ENCODE measurements at places on chromosomes 2 and 18.

- no peak for DNase-seq
These were observed 34.1 kb downstream of the NOL10 start for GRCh38 chr2:10655499-10656225.

- peak; percentile 81 for DNase-seq
These were observed 1.0 kb upstream of the PPP4R3B start for GRCh38 chr2:55618275-55619055.

DNA sequence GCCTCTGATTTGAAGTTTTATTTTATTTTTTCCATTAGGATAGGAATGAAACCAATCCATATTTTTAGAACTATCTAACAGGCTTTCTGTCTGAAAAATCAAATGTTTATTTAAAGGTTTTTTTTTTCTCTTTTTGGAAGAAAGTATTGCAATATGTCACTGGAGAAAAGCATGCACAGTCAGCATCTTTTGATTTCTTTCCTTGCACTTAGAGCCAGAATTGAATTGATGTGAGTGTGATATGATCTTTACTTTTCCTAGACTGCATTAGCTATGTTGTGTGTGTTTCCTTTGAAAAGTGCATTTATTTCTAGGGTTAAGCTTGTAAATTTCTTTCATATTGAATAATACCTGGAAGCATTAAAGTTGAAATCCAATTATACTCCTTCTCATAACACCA lies 87.6 kb downstream of the ASXL3 start:
- no peak for DNase-seq

- DNase-seq = no peak
These were observed 7.1 kb downstream of the RUFY4 start for GRCh38 chr2:218075975-218076811.

GRCh38 chr2:71524476-71524875 lies 71.1 kb downstream of the DYSF start:
- DNase-seq = no peak

DNA sequence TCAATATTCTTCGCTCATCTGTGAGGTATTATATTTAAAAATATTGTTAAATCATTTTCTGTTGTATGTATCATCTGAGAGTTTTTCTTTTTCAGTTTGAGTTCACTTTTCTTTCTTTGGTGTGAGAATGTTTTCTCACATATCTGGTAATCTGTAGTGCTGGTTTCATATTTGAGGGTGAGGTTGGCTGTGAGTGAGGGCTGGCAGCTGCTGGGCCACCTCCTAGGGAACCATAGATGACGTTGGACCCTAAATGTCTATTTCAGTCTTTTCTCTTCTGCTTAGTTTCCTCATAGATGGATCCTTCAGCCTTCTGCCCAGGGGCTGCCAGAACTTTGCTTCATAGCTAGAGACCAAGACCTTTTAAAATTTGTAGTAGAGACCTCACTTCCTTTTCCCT lies 33.5 kb downstream of the MGAT5 start:
- DNase-seq = no peak

- DNase-seq = no peak
These were observed 256.8 kb downstream of the RNF152 start for GRCh38 chr18:61635901-61636528.

GRCh38 chr2:120747281-120747680 lies 11.6 kb downstream of the GLI2 start:
- no peak for DNase-seq

GRCh38 chr18:24974431-24974830 lies 377.5 kb downstream of the ZNF521 start:
- no peak for DNase-seq

GRCh38 chr18:24726727-24727492 lies 266.5 kb downstream of the HRH4 start:
- peak; percentile 70 for DNase-seq

DNA sequence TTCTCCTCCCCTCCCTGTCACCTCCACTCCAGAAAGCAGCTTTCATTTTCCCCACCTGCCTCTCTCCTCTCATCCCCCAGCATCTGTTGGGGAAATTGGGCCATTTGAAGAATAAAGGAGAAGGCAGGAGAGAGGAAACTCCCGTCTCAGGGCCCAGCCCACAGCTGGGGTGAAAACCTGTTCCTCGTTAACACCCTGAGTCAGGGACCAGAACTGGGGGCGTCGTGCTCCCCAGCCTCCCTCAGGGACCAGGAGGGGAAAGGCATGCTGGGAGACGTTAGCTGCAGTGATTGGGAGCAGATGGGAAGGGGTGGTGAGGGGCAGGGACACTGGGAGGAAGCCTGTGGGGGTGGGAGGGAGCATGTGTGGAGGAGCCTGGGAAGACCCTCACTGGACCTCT lies 251.3 kb downstream of the DYSF start:
- DNase-seq = no peak

- no peak for DNase-seq
These were observed 293.1 kb upstream of the HDAC4 start for GRCh38 chr2:239693761-239694415.

GRCh38 chr2:222268311-222268990 lies 30.3 kb downstream of the PAX3 start:
- DNase-seq = no peak

GRCh38 chr18:62069556-62069955 lies 117.3 kb downstream of the PIGN start:
- no peak for DNase-seq

- DNase-seq = no peak
These were observed 269.0 kb downstream of the TFCP2L1 start for GRCh38 chr2:121015971-121016485.

GRCh38 chr2:71934320-71934593 lies 213.4 kb downstream of the CYP26B1 start:
- no peak for DNase-seq

DNA sequence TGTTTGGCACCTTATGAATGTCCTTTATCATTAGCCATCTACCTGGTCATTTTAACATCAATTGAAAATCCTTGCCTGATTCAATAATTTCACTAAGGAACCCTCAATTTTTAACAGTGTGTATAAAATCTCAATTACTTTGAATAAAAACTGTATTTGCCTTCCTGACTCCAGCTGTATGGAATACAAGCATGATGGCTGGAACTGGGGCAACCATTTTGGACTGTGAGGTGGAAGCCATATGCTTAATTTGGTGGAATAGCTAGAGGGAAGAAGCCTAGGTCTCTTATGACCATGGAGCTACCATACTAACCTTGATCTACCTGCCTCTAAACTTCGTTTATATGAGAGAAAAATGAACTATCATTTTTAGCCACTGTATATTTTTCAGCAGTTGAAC lies 12.5 kb upstream of the RTN4 start:
- DNase-seq = no peak

DNA sequence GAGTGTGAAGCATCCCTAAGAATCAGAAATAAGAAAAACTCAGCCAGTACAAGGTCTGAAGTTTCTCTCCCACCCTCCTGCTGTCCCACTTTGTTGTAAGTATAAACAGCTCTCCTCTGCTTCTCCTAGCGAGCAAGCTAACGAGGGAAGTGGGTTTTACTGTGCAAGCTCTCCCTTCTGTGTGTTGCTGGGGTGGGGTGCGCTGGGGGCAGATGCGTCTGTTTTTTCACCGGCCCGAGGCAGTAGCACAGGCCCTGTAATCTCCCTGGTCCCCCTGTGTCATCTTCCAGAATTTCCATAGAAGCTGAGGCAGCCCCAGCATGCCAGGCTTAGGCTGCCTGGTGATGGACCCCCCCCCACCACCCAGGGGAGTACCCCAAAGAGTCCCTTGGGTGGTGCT lies 9.4 kb upstream of the CXCR4 start:
- no peak for DNase-seq

DNA sequence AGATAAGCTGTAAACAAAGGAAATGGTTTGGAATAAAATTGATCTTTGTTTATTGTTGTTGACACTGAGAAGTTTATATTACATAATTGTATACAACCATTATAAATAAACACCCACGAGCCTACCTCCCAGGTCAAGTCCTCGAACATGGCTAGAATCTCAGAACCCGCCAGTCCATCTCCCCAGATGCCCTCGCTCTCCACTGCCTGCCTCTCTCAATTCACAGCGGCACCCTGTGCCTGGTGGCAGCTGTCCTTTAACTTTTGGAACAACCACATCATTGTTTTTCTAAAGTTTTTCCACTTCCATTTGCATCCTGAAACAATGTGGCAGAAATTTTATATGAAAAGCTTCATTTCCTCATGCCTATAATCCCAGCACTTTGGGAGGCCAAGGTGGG lies 52.2 kb upstream of the OTOS start:
- DNase-seq = no peak
